ENCODE measurements at places on chromosomes 6 and 20.

GRCh38 chr6:169186496-169187169 lies 67.0 kb downstream of the THBS2 start:
- no peak for DNase-seq

- DNase-seq, result no peak
Measured at GRCh38 chr6:83827050-83827449, 26.1 kb upstream of the RIPPLY2 start.

DNA sequence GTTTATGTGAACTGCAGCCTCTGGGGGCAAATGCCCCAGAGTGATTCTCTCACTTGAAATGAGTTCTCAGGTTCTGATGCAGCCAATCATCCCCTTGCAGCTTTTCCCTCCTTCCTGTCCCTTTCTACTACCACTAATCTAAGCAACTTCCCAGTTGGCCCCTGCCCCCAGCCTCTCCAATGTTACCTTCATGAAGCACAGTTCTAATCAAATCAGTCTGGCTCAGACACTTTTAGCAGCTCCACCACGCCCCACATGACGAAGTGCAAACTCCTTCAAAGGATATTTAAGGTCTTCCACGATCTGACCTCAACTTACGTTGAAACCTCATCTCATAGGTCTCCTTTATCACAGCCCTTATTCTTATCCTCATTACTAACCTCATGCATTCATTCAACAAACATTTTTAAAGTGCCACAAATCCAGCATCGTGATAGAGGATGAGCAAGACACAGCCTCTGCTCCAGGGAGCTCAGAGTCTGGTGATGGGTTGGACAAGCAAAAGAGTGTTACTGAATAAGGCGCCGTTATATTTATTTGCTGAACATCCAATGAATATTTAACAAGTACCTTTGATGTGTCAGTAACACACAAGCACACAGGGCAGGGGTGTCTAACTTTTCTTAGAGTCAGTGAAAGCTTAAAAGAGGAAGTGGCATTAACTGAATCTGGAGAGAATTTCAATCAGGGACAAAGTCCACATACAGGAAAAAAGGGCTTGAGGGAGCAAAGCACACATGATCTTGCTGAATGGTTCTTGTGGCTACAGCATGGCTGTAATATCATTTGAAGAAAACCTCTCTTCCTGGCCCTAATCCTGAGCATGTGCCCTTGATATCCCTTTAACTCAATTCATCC lies 20.4 kb upstream of the DTNBP1 start:
- DNase-seq, result no peak

DNA sequence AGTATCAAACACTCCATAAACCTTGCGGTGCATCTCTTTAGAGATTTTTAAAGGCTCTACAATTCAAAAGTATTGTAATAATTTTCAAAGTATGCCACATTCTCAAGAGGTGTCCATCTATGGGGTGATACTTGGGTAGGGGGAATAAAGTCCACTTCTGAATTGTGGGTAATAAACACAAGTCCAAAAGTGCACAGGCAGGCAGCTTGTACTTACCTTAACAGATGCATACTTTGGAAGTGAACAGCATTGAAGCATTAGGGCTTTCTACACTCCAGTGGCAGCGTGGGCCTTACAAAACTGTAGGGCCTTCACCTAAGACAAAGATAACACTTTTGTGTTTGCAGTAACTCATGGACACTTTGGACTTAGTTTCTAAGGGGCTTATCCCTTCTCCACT lies 58.6 kb downstream of the AIG1 start:
- no peak for DNase-seq

GRCh38 chr20:6974838-6975237 lies 207.4 kb downstream of the BMP2 start:
- DNase-seq, result no peak

GRCh38 chr6:151701911-151702562 lies 105.4 kb upstream of the ESR1 start:
- no peak for DNase-seq

GRCh38 chr6:4381381-4381780 lies 246.0 kb upstream of the ECI2 start:
- DNase-seq, result no peak

- no peak for DNase-seq
Measured at GRCh38 chr6:163381118-163381756, 33.3 kb upstream of the QKI start.

Measured in RCC 7860 (cell line).